8988T (cell line): ENCODE measurements at places on chromosomes 2 and 18.

DNA sequence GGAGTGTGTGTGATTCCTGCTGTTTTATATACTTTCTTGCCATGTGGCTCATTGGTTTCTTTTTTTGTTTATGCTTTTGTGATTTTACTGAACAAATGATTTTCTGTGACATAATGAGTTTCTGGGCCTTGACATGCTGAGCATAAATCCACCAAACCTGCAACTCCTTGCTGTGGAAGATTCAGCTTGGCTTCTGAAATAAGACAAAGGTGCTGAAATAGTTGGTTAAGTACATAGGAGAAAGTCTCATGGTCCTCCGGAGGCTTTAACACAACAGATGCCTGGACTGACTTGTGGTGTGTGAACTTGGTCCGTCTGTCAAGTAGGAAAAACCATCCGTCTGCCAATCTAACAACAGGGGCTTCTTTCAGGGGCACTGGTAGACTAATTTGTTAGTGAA, 315.3 kb upstream of the CXCR4 start:
- no peak for DNase-seq

DNA sequence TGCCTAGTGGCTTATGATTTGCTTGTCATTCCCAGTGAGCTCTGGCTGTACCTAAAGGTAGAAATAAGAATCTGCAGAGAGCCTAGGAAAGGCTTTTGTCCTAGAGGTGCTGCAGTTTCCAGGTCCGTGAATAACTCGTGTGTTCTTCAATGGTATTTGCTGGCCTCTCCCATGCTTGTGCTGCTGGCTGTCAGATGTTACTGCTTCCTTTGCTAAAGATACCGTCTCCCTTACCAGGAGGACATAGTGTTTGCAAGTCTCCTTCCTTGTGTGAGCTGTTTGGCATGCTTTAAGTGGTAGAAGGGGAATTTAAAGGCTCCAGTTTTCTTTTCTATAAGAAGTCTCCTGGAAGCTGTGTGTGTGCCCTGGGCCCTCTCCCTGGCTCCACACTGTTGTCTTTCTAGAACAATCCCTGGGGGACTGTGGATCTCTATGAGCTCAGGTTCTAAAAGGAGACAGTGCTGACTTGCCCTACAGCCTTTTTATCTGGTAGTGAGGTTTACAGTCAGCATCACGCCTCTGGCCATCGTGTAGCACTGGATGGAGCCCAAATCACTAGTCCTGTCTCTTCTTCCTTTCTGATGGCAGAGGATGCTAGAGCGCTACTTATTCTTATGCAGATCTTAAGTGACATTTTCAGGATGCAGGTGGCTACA, 65.8 kb downstream of the RNF144A start:
- DNase-seq: no peak

DNA sequence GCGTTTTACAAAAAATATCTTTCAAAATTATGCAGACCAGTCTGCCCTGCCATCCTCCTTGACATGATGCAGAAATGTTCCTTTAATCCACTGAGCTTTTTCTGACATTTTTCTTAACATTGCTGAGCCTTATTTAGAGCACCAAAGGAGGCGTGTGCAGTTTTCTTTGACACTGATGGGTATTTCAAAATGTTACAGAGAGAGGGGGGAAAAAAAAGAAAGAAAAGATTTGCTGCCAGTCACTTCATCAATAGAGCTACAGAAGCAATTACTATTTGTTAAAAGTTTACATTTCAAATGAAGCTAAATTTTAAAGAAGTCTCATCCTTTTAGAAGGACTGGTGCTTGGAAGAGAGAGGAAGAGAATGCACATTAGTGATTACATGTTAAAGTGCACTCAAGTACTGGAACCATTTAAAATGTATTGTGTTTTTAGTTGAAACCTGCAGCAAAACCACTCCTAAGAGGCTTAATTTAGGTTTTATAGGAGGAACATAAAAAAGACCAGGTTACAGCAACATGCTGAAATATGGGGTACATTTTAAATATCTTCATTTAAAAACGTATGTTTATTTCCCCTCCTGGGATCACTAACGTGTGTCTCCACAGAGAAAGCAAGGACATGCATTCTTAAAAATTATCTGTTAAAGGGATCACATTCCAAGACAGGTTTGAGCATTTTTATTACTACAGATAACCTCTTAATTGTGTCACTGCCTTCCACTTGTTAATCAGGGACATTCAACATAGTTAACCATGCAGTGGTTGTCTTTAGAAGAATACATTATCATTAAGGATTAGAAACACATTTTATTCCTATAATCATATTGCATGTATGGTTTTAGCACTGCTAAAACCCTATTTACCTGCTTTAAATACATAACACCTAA, 258.4 kb downstream of the MEIS1 start:
- no peak for DNase-seq

GRCh38 chr2:101300836-101301235, 7.7 kb downstream of the RNF149 start:
- DNase-seq: no peak

- no peak for DNase-seq
Observed at GRCh38 chr2:232076736-232077135, 115.2 kb downstream of the DIS3L2 start.

DNA sequence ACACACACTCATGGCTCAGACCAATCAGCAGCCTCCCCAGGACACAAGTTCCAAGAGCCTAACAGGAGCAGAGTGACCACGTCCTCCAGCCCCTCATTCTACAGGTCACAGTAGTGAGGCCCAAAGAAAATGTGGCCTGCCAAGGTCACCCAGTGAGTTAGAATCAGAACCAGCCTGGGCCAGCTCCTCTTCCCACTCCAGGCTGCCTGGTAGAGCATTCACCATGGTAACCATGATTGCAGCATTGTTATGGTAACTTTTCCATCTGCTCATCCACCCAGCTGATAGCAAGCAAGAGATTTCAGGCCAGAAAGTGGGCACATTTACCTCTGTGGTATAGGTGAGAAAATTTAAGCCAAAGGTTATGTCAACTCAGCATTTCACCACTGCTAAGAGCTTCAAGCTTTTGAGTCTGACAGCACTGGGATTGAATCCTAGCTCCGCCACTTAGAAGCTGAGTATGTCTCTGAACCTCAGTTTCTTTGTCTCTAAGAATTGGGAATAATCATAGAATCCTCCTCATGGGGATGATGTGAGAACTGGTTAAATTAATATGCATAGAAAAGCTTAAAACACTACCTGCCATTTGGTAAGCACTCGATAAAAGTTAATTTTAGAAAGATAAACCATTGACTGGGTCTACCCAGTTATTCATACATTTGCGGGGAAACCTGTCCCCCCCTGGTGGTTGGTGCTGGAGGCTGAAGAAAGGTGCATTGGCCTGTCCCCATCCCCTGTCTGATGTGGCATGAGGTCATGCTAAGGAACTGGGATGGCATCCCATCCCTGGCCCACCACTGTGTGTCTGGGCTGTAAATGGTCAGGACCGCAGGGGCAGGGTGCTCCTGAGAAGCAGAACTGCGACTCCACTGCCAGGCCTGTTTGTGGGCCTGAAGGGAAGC, 181.5 kb downstream of the KLHL29 start:
- peak; percentile 90 for DNase-seq

- no peak for DNase-seq
Observed at GRCh38 chr2:215171151-215171550, 32.7 kb upstream of the ABCA12 start.

DNA sequence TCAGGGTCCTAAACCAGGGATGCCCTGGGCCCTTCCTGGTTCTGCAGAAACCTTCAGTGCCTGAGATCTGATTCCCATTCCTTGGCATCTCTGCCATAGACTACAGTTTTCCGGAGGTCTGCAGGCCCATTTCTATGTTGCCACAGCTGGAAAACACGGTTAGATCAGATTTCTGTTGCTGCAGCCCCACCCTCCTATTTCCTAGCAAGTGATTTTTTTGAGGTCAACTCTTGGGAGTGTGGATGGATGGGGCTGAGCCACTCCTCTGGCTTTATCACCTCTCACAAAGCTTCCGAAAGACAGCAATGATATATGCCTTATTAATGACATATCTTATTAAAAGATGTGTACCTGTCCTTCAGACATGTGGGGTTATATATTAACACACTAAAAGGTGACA, 56.3 kb downstream of the ZAP70 start:
- DNase-seq: no peak

GRCh38 chr2:135783439-135783838, 41.8 kb downstream of the UBXN4 start:
- no peak for DNase-seq

DNA sequence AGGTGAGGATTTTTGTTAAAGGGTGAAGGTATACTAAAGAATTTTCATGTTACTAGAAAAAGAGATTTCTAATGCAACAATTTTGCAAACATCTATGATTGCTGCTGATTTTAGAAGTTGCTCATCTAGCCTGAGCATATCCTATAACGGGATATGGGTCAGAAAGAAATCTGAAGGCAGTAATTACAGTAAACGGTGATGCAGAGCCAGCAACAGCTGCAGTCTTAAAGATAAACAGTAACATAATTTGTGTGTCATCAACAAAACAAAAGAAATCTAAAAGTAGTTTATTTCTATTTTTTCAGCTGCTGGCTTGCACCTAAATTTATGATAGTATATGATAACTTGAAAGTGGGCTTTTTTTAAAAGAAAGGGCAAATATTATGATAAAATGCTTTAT, 215.7 kb downstream of the SLC4A10 start:
- DNase-seq: no peak

- DNase-seq: no peak
Observed at GRCh38 chr18:58659691-58660090, 11.6 kb upstream of the MALT1 start.

DNA sequence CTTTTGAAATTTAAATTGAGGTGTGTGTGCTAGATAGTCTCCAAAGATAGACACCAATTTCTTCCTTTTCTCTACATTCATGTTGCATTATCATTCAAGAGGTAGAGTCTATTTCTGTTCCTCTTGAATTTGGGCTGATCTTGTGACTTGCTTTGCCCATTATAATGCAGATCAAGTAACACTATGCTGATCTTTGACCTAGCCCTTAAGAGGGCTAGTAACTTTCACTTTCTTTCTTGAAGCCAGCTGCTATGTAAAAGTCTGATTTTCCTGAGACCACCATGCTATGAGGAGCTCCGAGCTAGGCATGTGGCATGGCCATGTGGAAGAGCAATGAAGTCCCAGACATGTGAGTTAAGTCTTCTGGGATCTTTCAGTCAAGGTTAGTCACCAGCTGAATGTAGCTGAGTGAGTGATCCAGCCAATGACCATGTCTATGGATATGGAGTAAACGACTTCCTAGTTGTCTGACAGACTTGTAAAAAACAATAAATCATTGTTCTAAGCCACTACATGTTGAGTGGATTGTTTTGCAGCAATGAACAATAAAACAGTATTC, 189.4 kb upstream of the CWC22 start:
- DNase-seq: no peak

- no peak for DNase-seq
Observed at GRCh38 chr2:42102591-42103450, 55.0 kb downstream of the PKDCC start.

GRCh38 chr2:7612969-7613368, 695.8 kb downstream of the RNF144A start:
- DNase-seq: no peak

DNA sequence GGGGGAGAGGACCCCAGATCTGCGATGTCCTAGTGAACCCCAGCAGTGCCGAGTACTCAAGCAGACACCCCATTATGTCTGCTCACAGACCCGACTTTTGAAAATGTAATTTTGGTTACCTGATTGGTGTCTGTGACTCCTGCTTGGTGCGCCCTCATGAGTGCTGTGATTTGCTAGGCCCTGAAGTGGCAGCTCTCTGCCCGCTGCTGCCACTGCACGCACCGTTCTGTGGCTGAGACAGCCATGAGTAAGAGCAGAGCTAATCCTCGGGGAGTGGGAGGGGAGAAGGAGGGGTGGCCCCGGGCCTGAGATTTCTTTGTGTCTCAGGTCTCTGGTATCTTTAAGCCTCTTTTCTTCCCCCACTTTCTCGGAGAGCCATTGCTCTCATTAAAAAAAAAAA, 18.2 kb downstream of the FHOD3 start:
- DNase-seq: no peak

DNA sequence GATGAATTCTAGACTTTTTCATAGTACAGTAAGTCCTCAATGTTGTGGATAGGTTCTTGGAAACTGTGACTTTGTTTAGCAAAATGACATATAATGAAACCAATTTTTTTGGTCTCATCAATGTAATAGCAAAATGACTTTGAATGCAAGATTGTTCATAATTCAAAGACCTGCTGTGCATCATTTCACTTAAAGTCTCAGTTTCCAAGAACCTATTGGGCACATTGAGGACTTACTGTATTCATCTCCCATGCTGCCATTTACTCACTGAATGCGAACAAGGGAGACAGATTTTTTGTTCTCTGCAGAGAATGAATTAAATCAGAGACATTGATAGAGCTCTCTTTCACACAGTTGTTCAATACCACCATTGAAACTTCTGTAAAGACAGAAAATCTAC, 153.6 kb downstream of the TRABD2A start:
- DNase-seq: no peak

DNA sequence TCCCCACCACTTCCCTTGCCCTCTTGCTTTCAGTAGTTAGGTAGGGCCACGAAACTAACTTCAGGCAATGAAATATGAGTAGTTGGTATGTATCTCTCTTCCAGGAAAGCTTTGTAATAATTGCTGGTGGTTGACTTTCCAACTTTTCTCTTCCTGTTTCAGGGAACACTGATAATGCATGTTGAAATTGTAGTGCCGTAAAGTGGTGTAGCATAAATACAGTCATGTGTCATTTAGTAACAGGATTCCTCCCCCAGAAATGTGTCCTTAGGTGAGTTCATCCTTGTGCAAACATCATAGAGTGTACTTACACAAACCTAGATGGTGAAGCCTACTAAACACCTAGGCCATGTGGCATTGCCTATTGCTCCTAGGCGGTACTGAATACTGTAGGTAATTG, 429.2 kb downstream of the PID1 start:
- no peak for DNase-seq

GRCh38 chr2:34736482-34736881, 1137.4 kb upstream of the FAM98A start:
- DNase-seq: no peak

DNA sequence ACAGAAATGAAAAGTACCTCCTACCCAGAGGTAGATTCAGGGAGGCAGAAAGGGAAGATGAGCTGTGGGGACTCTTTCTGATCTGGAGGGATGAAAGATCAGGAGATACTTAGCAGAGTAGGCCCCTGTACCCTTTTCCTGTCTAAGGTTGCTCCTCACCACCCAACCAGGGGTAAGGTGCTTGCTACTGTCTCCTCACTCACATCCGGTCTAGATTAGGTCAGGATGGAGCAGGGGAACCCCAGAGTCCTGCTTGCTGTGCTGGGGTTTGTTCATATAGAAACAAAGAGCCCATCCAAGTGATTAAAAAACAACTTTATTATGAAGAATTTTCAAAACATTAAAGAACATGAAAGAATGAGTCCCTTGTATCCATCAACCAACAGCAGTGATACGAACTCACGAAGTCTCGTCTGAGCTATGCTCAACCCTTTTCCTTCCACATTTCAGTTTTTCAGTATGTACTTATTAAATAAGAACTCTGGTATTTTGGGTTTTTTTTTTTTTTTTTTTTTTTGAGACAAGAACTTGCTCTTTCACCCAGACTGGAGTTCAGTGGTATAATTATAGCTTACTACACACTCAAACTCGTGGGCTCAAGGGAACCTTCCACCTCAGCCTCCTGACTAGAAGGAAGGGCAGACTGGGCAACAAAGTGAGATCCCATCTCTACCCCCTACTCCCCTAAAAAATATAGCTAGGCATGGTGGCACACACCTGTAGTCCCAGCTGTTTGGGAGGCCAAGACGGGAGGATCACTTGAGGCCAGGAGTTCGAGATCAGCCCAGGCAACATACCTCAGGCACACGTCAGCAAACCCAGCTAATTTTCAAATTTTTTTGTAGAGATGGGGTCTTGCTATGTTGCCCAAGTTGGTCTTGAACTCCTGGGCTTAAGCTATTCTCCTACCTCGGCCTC, 28.5 kb upstream of the MCFD2 start:
- no peak for DNase-seq
